ENCODE measurements at places on chromosomes 3 and 15.

DNA sequence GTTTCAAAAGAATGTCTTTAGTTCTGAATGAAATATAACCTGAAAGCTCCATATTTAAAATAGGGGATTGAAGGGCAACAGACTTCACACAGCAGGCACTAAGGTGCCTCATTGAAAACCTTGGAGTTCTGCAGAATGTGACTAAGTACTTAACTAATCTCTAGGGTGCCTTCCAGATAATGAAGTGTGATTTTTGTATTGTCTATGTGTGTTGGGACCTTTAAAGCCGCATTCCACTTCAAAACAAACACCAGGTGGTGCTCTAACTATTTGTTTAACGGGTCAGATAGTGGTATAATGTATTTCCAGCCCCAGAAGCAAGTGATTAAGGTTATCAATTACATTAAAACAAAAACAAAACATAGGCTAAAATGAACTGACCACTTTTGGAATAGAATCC lies 28.0 kb downstream of the TFG start:
- DNase-seq: no peak

- DNase-seq: no peak
These were observed 1340.5 kb downstream of the ROBO1 start for GRCh38 chr3:78427303-78427702.

DNA sequence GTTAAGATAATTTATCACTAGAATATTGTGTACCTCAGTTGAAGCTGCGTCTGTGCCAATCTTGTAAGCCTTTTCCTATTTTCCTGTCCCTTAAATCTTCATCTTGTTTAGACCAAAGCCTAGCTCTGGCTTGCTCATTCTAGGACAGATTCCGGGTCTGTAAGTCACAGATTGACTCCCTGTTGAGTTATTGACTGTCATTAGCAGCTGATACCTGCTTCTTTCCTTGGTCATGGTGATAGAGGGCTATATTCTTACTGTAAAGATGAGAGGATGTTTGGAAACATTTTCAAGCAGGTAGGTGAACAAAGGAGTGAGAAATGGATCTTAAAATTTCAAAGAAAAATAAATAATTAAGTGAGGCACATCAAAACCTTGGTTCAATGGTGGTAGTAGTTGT lies 200.2 kb downstream of the KCNH8 start:
- no peak for DNase-seq

- DNase-seq: no peak
These were observed 47.8 kb upstream of the USP50 start for GRCh38 chr15:50594311-50594710.

- DNase-seq: no peak
These were observed 8.9 kb downstream of the RFX7 start for GRCh38 chr15:56234804-56235203.

DNA sequence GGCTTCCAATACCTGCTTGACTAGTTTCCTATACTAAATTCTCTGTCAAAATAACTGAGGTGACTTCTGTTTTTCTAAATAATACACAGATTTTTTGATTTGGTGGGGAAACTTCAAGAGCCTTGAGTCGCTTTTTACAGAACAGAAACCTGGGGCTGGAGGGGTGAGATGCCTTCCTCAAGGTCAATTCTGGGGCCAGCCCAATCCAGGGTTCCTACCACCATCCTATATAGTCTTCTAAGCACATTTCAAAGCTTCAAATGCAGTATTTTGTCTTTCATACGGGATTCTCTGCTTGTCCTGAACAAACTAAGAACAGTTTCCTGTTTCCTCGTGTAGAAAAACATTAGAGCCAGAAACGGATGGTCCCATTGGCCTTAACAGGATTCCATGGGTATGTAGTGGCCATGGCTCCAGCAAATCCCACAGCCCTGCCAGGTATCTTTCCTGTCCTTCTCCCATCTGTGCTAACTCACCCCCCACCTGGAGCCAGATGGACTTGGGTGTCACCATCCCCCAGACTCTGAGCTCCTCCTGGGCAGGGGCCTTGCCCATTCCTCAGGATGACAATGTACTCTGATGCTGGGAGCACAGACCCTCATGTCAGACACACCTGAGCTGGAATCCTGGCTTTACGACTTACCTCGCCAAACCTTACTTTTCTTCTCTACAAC lies 146.9 kb downstream of the KLF13 start:
- no peak for DNase-seq

DNA sequence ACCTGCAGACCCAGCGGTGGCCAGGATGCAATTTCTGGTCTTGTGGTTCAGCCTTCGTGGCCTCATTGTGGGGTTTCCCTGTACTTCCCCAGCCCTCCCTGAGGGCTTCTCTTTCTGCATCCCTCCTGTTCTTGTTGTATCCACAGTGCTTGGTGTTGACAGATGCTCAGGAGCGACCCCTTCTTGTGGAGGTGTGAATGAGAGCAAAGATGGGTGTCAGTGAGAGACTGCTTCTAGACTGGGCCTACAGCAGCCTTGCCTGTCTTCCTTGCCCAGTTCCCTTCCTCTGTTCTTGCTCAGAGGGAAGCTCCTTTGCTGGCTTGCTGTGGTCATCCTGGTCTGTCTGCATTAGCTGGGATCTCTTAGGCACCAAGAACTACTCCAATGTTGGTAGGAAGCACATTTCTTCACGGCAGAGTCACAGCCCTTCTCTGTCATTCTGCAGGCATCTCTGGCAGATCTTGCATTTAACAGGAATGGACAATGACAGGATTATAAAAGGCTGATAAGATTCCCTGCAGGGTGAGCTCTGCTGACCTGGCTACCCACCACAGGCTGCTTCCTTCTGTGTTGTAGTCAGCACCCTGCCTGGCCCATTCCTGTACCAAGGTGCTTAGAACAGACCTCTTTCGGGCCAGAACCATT lies 317.8 kb upstream of the C2CD4B start:
- DNase-seq: no peak

DNA sequence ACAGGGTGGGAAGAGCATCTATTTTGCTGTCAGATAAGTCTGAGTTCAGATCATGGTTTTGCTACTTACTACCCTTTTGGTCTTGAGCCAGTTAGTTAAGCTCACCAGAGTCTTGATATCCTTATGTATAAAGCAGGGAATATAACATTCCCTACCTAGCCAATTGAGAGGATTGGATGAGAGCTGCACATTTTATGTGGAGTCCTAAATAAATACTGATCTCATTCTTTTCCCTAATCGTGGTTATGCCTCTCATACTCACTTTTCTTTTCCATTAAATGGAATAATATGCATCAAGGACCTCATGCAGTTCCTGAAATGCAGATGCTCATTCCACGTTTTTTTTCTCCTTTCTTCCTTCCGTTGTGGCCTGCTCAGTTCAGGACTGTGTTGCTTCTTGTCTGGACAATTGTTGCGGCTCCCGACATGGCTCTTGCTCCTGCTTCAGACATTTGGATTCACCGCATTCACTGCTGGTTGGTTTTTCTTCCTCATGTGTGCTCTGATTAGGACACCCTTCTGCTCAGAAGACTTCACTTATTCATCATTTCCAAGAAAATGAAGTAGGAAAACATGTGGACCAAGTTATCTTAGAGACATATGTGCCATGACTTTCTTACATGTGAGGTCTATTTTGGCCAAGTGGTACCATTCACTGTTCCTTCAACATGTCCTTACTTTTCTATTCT lies 90.2 kb downstream of the NFKBIZ start:
- DNase-seq: no peak

DNA sequence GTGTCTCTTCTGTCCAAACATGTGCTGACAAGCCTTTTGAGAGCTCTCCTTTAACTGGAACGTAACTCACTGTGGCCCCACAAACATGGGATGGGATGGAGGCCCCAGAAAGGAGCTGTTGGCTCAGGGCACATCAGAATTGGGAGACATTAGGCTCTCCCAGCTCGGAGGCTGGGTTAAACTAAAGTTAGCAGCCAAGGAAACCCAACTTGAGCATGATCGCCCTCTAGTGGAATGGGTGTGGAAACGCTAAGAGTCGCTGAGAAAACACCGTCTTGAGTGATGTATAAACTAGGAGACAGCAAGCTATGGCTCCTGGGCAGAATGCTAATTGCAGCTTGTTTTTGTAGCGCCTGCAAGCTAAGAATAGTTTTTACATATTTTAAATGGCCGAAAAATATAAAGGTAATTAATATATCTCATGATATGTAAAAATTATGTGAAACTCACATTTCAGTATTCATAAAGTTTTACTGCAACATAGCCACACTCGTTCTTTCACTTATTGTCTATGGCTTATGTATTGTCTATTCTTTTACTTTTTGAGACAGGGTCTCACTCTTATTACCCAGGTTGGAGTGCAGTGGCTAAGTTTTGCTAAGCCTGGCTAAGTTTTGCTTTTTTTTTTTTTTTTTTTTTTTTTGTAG lies 138.8 kb upstream of the HACD2 start:
- peak; percentile 11 for DNase-seq

DNA sequence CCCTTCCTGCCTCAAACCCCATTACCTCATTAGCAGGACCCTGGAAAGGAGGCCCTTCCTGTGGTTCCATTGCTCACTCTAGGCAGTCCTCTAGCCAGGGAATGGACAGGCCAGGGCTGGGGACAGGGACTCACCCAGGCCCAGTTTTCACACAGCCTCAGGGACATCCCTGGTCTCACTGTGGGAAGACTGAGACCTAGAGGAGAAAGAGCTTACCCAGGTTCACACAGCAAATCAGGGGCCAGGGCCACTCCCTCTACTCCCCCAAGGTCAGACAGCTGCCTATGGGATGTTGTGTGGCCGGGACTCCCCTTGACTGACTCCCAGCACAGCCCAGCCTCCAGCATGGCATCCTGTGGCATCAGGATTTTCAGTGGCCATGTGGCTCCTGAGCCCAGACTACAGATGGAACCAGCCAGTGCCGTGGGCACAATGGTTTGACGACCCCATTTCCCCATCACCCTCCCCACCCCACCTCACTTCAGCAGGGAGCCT lies 49.3 kb downstream of the ADAMTS7 start:
- no peak for DNase-seq

GRCh38 chr3:65196663-65197062 lies 508.9 kb upstream of the ADAMTS9 start:
- no peak for DNase-seq

GRCh38 chr15:78949461-78949860 lies 4.6 kb upstream of the CTSH start:
- no peak for DNase-seq

DNA sequence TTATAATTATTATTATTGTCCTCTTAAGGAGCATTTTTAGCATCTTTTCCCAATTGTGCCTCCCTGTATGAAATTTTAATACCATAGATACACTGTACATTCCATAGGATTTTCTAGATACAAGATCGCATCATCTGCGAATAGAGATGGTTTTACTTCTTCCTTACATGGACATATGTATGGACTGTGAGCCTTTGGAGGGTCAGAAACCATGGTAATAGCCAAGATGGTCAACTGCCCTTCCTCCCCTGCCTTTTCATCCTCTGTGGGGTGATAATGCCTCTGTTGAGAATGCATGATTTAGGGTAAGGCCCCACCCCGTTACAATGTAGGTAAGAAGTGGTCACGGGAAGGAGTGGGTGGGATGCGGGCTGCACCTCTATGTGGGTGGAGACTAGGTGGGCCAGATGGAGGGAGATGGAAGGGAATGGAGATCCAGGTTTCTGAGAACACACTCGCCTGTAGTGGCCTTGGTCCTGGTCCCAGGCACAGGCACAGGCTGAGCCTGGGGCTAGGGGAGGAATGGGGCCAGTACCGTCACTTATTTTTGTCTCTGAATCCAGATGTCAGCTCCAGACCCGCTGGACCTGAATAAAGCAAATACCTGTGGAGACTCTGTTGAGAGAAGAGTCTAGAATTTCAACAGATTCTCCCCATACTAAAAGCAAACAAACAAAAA lies 31.7 kb downstream of the GOLGA6A start:
- DNase-seq: no peak

Data from stimulated activated CD8-positive, alpha-beta memory T cell treated with anti-CD3 and anti-CD28 coated beads, Interleukin-4, amount 100 ng/mL, for 1 hour (primary cell).